ENCODE measurements at places on chromosomes 4 and X. TPM values are rescaled to one million over a fixed set of nuclear protein-coding genes. Genes with fewer than 3 reads are reported as not detected.

Gene LONRF3
- total RNA-seq: 3.2 TPM

Gene GLOD5
- total RNA-seq: 0.76 TPM

Gene CCDC149
- 14.8 TPM for total RNA-seq

Gene CENPVL2
- 0.18 TPM for total RNA-seq

Gene CLGN
- 0.47 TPM for total RNA-seq

Gene GLRB
- total RNA-seq: 6.9 TPM

Gene ENPEP
- total RNA-seq: 52.5 TPM

Gene NEXMIF
- total RNA-seq: 4.1 TPM

Gene MAGEC1
- not detected for total RNA-seq

Gene SERTM2
- total RNA-seq: 1.3 TPM

Gene FOXO4
- total RNA-seq: 20.8 TPM

Gene PITX2
- total RNA-seq: 8.8 TPM

Gene GLRA3
- under 0.01 TPM for total RNA-seq

Gene F8A2
- not detected for total RNA-seq

Gene SLC30A9
- 73.1 TPM for total RNA-seq

Gene RAB40AL
- 1.2 TPM for total RNA-seq

Gene CXCR3
- total RNA-seq: 0.12 TPM

Gene BEX5
- total RNA-seq: 3.3 TPM

Gene EDNRA
- total RNA-seq: 56.5 TPM

Gene CDS1
- 15.6 TPM for total RNA-seq

Gene UNC5C
- total RNA-seq: 30.9 TPM

Gene PRDM5
- total RNA-seq: 27.0 TPM

Gene OSTC
- total RNA-seq: 93.5 TPM

Gene EGF
- 9.3 TPM for total RNA-seq

Gene FAM199X
- 32.7 TPM for total RNA-seq

Gene COL4A5
- total RNA-seq: 134 TPM
